Tibial artery (tissue), 4 donors: ENCODE measurements at places on chromosomes 11 and 22.
A peak's percentile ranks its signal among the peaks of the same experiment; 100 is the strongest.

DNA sequence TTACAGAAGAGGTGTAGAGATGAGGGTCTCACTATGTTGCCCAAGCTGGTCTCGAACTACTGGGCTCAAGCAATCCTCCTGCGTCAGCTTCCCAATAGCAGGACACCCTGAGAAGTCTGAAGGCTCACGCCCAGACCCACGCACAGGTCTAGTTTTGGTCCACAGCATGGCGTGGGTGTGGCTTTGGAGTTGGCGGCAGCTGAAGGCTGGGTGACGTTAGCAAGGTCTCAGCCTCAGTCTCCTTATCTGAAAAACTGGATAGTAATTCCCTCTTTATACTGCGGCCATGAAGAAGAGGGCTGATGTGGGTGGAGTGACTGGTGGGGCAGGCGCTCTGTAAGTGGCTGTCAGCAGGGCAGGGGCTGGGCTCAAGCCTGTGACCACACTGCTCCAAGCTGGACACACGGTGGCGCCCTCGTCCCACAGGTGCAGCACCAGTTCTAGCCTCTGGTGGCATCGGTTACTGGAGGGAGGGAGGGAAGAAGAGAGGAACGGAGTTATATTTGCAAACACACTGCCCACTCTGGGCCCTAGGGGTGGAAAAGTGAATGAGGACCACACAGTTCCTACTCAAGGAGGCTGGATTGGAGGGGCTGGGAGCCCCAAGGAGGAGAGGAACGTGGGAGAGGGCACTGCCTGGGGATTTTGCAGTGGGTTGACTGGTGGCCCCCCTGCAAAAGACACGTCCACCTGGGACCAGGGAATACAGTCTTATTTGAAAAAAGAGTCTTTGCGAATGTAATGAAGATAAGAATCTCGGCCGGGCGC is 19.6 kb upstream of the CARD10 start:
- DNase-seq, result peak; percentile 96

DNA sequence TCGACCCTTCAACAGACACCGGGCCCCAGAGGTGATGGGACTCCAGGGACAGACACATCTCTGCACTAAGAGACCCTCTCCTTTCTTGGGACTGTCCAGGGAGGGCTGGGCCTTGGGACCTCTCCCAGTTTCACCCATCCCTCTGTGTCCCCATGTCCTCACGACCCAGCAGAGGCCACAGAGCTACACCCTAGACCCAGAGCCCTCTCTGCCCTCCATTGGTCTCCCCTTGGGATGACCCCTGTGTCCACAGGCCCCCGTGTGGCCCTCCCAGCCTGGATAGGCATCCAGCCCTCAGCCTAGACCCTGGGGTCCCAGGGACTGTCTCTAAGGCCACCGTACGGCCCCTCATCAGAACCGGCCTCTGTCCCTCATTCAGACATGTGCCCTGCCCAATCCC is 7.5 kb upstream of the DRICH1 start:
- peak; percentile 56 for DNase-seq

- no peak for DNase-seq
These were observed 137.2 kb downstream of the BRD1 start for GRCh38 chr22:49690454-49690853.

DNA sequence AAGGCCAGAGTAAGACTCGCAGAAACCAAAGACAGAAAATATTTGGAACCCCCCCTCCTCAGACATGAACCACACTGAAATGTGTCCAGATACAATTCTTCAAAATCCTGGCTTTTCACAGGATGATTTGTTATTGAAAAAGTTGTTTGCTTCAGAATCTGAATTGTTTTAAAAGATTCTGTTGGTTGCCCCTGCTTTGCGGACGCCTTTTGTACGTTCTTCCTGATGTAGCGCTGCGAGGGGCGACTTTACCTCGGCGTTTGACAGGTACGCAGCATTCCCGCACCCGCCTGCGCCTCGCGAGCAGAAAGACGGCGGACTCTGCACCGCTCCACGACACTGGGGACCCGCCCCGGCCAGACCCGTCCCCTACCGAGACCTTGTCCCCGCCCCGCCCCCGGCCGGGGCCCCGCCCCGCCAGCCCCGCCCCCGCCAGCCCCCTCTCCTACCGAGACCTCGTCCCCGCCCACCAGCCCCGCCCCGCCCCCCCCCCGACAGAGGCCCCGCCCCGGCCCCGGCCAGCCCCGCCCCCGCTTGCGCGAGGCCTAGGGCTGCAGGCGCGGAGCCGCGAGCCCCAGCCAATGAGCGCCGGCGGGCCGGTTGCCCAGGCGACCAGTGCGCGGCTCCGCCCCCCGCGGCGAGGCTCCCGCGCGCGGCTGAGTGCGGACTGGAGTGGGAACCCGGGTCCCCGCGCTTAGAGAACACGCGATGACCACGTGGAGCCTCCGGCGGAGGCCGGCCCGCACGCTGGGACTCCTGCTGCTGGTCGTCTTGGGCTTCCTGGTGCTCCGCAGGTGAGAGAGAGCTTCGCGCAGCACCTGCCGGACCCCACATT is at the start of gene GLB1L2:
GLB1L2 (plus strand) TSS at position 635 of the 835 bp plus-strand sequence; CDS start at position 709, 74 bp downstream.
- peak; percentile 80 for DNase-seq

DNA sequence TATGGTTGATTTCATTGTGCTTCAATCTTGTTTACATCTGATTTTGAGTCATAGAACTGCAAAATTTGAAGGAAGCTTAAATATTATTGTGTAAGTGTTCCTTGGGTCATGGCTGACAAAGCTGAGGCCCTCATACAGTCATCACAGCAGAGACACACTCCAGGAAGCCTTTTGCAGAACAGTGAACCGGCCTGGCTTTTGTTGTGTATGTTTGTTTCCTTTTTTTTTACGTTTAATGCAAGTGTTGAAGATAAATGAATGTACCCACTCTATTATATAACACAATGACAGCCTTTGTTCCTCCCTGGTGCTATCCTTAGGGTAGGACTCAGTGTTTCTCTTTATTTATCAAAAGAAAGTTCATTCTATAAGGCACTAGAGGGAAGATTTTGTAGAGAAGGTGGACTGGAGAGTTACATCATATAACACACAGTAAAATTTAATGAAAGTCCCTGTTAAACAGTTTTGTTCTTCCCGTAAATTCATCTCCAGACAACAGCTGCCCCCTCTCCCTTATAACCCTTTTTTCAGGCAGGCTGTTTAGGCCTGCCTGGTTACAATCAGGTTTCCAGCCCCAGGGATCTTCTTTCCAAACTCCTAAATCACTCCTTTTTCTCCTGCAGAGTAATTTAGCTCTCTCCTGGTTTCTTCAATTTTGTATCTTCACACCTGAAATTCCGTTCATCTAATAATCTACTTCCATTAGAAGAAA is 34.3 kb upstream of the CSTF3 start:
- no peak for DNase-seq

DNA sequence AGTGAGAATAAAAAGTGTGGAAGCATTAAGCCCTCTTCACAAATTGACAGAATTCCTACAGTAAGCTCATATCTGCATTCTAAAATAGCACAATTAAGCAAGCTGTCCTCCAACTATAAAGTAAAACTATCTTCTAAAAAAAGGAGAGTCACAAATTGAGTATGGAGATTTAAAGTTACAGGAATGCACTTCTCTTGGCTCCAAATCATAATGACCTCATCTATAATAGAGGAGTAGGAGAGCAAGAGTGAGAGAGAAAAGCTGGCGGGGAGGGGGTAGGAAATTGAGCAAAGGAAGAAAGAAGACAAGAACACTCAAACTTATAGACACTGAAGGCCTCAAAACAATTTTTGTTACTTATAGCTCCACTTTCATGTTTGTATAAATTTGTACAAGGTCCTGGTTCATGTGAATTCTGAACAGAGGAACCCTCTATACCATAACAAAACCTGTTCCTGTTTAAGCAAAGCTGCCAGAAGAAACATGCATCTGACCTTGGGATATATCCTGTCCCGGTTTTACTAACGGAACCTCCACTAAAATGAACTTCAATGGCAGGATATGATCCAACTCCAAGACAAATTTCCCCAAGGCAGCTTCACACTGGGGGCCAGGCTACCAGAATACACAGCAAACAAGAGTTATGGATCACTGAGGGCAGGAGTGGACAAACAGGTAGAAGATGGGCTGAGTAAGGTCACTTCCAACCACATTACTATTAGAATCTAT is 37.2 kb downstream of the SLC35F2 start:
- DNase-seq, result no peak

DNA sequence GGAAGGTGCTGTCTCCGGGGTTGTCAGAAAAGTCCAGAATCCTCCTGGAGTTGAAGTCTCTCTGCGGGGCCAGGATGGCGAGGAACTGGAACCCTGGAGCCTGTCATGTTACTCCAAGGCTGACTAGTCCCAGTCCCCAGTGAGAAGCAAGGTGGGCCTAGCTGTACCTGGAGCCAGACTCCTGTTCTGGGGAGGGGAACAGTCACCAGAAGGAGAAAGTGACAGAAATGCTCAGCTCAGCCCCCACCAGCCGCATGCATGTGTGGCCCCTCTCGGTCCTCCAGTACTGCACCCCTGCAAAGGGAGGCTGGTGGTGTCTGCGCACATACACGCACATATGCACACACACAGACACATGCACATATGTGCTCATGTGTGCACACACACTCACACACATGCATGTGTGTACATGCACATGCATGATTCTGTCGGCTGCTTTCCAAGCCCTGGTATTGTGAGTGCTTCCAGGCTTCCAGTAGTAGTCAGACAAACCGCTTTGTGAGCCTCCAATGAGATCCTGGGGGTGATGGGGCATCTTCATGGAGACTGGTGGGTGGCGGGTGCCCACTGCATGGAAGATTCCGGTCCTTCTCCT is 54.3 kb downstream of the RTL6 start:
- DNase-seq, result no peak

DNA sequence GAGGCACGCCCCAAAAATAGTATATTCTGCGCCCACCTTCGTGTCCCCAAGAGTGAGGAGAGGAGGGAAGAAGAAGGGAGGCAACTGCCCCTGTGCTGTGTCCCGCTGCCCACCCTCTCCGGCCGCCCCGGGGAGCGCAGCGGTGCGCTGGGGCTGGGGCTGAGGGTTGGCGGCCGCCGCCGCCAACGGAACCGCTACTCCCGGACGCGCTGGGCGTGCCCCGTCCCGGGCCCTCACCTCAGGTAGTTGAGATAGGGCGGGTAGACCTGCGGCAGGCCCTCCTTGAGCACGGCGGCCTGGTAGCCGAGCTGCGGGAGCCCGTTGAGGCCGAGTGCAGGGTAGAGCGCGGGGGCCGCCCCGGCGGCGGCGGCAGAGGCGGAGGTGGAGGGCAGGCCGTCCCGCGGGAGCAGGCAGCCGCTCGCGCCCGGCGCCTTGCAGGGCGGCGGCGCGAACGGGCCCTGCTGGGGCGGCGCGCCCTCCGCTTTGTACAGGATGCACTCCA is 2.4 kb downstream of the PGR start:
- DNase-seq, result peak; percentile 67

GRCh38 chr22:37166675-37167066 is 17.0 kb upstream of the IL2RB start:
- DNase-seq, result peak; percentile 90

- DNase-seq, result peak; percentile 72
These were observed 15.4 kb downstream of the PPM1F start for GRCh38 chr22:21937041-21937820.

DNA sequence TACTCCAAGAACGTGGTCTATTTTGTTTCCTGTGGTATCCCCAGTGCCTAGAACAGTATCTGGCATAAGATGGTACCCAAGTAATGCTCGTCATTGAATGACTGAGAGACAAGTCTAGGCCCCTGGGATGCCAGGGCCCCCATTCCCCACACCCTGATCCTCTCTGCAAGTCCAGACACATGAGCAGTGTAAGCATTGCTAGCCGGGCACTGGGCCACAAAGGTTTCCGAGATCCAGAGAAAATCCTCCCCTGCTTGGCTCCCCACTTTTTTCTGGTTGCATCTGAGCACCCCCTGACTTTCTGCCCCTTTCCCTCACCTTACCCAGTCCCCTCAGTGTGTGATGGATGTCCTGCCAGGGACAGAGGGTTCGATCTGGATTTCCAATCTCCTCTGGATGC is 160.1 kb upstream of the NECTIN1 start:
- no peak for DNase-seq

- DNase-seq, result no peak
These were observed 24.4 kb upstream of the IGSF9B start for GRCh38 chr11:133981156-133981555.

GRCh38 chr11:10935015-10935559 is 77.2 kb upstream of the ZBED5 start:
- DNase-seq, result no peak

GRCh38 chr11:92357344-92357743 is 132.7 kb downstream of the FAT3 start:
- DNase-seq, result no peak

GRCh38 chr11:15944460-15944859 is 411.9 kb downstream of the SOX6 start:
- no peak for DNase-seq

- no peak for DNase-seq
These were observed 15.9 kb upstream of the MUC6 start for GRCh38 chr11:1052133-1053011.

GRCh38 chr11:67113231-67113721 is 5.8 kb upstream of the KDM2A start:
- no peak for DNase-seq

DNA sequence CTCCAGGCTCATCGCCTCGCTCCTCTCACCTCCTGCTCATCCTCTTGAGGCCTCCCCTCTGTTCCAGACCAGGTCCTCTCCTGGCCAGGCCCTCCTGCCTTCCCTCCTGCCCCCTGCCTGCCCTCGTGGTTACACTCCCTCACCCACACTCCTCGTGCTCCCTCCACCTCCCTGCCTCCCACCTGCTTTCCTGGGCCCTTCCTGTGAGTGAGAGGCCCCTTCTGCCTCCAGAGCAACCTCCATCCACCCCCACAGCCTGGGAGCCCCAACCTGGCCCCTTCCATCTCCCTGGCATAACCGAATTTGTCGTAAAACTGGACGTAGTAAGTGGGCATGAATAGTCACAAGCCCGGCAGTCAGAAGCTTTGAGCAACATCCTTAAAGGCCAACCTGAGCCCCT is 4.5 kb downstream of the APOBEC3G start:
- DNase-seq, result no peak
